ENCODE measurements at places on chromosomes 2 and 18.

- no peak for DNase-seq
These were observed 124.0 kb downstream of the KYNU start for GRCh38 chr2:143001501-143001900.

- no peak for DNase-seq
These were observed 156.4 kb downstream of the DSEL start for GRCh38 chr18:67359873-67360838.

- no peak for DNase-seq
These were observed 178.1 kb downstream of the TWIST2 start for GRCh38 chr2:239025951-239026461.

GRCh38 chr18:1522249-1522615, 617.6 kb downstream of the ADCYAP1 start:
- no peak for DNase-seq

DNA sequence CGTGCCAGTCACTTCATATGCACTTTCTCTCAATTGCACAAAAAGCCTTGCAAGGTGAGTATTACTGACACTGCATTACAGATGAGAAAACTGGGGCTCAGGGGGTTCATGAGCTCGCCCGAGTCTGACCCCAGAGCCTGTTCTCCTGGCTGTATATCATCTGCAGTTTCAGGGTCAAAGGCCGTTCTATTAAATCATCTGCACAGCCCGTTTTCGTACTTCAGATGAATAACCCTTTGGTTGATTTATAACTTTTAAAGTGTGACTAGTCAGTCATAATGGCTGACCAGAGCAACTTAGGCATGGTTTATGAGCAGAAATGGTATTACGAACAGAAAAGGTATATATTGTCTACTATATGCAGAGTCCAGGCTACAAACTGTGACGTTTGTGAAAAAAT, 35.3 kb upstream of the NPAS2 start:
- no peak for DNase-seq

DNA sequence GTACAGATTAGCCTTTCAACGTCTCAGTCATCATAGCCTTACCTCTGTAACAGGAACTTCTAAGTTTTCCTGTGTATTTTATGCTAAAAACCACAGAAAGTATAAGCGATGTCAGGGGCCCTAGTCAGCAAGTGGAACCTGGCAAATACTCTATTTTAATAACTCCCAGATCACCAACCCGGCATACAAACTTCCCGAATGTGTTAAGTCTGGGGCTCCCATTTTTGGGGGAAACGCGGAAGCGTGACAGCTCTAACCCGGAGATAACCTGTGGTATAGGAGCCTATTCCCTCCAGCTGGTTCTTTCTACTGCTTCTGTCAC, 574 bp downstream of the NIFK start:
- no peak for DNase-seq

DNA sequence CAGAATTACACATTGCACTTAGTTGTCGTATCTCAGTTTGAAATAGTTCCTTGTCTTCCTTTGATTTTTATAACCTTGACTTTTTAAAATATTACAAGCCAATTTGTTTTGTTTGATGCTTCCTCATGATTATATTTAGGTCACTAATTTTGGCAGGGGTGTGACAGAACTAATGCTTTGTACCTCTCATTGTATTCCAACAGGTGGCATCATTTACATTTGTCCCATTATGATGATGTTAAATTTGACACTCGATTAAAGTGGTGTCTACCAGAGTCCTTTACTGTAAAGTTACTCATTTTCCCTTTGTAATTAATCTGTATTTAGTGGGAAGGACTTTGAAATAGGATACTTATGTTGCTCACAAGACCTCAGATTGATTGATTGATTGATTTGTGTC, 21.5 kb upstream of the MFSD2B start:
- DNase-seq, result no peak

DNA sequence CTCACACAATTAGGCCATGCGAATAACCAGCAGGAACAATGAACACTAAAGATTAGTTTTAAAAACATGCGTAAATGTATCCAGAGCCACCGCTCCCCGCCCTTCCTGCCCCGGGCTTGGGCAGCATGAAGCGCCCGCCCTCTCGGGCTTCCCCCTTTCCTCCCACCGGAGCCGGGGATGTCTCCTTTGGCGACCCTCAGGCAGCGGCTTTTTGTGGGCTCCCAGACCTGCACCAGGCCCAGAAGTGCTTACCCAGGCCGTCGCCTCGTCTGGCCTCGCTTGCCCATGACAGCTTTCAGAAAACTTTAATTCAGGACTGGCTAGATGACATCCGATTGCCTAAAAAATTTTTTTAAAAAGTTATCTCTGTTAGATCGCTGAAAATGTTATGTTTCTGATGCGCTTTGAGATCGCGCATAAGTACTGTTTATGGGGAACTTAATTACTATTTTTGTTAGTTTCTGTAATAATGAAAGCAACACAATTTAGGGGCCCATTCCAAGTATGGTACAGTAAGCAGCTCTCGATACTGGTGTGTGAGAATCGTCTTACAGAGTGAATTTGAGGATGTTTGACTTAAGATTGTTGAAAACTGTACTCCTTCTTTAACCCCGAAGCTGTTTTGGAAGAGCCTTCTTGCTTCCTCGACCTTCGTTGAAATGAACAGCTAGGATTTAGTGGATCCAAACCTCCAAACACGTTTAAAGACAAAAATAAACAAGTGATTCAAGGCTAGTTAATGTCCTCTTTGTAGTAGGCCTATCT, 1.1 kb downstream of the MAP3K20 start:
- DNase-seq, result peak; percentile 26

DNA sequence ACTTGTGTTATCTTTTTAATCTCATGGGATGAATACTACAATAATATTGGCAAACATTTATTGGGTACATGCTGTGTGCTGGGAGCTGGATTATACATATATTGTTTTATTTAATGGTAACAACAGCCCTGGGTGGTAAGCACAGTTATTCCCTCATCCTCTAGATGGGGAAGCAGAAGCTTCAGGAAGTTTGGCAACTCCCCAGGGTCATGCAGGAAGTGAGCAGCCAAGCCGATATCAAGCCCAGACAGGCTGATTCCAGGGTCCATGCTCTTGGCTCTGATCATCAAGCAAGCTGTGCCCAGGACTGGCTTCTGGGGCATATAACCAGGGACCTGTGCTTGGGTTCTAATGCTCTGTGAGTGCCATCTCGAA, 155.8 kb downstream of the ZNF516 start:
- DNase-seq, result no peak

GRCh38 chr2:202944408-202944807, 32.3 kb downstream of the CARF start:
- no peak for DNase-seq

GRCh38 chr2:162840598-162841246, 2.2 kb upstream of the KCNH7 start:
- no peak for DNase-seq

DNA sequence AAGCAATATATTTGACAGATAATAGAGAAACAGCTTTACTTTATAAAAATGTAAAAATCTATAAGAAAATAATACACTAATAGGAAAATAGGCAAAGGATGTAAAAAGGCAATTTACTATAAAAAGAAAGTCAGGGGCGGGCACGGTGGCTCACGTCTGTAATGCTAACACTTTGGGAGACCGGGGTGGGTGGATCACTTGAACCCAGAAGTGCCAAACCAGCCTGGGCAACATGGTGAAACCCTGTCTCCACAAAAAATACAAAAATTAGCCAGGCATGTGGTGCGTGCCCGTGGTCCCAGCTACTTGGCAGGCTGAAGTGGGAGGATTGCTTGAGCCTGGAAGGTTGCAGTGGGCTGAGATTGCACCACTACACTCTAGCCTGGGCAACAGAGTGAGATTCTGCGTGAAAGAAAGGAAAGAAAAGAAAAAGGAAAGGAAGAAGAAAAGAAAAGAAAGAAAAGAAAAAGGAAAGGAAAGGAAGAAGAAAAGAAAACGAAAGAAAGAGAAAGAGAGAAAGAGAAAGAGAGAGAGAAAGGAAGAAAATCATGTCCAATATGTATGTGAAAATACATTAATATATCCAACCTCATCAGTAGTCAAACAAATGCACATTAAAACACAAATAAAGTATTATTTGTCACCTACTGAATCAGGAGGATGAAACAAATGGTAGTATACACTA, 65.1 kb downstream of the ADD2 start:
- DNase-seq, result no peak

GRCh38 chr2:102286041-102286440, 25.3 kb upstream of the IL1RL1 start:
- no peak for DNase-seq

- DNase-seq, result no peak
These were observed 45.1 kb downstream of the DHX57 start for GRCh38 chr2:38830526-38831159.

DNA sequence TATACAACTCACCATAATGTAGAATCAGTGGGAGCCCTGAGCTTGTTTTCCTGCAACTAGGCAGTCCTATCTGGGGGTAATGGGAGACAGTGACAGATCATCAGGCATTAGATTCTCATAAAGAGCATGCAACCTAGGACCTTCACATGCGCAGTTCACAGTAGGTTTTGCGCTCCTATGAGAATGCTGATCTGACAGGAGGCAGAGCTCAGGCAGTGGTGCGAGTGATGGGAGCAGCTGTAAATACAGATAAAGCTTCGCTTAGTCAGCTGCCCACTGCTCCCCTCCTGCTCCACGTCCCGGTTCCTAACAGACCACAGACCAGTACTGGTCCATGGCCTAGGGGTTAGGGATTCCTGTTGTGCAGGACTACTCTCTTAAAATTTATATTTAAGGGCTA, 255.3 kb upstream of the POU3F3 start:
- DNase-seq, result no peak

GRCh38 chr18:74146756-74147155, 878 bp downstream of the FBXO15 start:
- DNase-seq, result no peak

DNA sequence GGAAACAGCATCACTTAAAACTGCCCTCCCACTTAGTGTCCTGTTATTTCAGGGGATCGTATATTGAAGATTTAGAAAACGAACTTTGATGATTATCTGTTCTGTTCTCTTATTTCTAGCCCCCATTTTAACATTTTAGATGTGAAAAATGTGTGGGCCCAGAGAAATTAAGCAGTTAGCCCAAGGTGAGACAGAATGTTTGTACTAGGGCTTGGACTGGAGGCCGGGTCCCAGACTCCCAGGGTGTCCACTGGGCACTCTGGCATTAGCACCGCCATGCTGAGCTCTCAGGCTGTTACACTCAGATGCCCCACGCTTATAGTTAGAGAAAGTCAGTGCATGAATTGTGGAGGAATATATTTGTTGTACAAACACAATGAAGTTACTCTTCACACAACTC, 5.5 kb upstream of the RAX start:
- DNase-seq, result no peak

- no peak for DNase-seq
These were observed 323.5 kb upstream of the SKOR2 start for GRCh38 chr18:47574966-47575365.

GRCh38 chr2:47174733-47175361, 19.7 kb upstream of the STPG4 start:
- no peak for DNase-seq

- DNase-seq, result no peak
These were observed 61.9 kb downstream of the SPRED2 start for GRCh38 chr2:65370387-65371073.

GRCh38 chr18:77098538-77099174, 33.9 kb downstream of the MBP start:
- DNase-seq, result no peak

GRCh38 chr18:3691705-3692104, 241.7 kb downstream of the TGIF1 start:
- no peak for DNase-seq

DNA sequence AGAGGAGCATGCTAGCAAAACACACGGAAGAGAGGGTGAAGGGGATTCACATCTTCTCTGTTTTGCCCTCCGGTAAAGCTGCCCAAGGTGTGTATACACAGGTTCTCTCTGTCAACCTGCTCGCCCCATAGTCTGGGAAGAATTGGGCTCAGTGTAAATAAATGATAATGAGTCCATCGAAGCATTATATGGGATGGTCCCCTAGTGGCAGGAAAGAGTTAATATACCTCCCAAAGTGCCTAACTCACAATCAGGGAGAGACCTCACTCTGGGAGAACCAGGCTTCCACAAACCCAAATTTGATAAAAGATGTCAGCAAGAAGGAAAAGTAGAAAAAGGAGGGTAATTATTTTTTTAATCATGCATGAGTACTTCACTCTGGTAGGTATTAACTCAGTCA, 262.2 kb upstream of the ZNF521 start:
- no peak for DNase-seq

DNA sequence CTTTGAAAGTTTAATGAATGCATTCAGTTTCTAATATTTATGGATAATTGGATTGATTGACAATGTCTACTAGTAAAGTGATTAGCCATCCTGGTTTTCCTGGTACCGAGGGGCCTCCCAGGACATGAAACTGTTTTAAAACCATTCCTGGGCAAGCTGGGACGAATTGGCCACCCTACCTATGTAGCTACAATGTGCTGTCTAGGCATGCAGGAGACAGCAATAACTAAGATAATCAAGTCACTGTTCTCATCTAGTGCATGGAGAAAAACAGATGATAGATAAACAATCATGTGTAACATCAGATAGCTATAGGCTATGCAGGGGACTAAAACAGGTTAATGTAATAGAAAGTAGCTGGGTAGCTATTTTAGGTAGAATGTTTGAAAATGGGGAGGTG, 67.1 kb downstream of the PMAIP1 start:
- DNase-seq, result no peak

- DNase-seq, result no peak
These were observed 13.3 kb downstream of the TMEM127 start for GRCh38 chr2:96252526-96252925.

DNA sequence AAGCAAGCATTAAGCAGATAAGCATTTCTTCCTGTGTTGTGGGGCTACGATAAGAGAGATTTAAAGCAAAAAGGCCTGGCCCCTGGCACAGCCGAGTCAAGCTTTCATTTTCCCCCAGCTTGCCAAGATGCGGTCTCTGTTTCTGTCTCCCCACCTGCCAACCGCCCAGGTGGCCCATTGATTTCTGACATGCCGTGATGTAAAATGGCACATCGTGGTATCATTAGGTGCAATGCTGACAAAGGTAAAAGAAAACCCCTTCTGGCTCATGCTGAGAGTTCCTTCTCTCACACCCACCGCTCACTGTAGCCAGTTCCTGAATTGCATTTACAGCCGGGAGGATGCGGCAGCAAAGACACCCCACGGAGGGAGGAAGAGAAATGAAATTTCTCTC, 62.8 kb downstream of the BOD1L2 start:
- DNase-seq, result no peak

DNA sequence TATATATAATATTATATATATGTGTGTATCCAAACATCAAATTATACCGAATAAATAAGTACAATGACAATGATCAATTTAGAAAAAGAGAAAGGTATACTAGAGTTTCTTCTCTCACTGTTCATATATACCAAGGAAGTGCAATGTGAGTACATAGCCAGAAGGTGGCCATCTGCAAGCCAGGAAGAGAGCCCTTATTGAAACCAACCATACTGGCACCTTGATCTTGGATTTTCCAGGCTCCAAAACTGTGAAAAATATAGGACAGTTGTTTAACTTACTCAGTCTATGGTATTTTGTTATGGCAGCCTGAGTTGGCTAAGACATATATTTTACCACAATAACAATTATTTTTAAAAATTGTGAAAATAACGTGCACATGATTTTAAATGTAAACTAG, 1490.2 kb upstream of the SLC39A10 start:
- no peak for DNase-seq

- no peak for DNase-seq
These were observed 33.9 kb upstream of the IKZF2 start for GRCh38 chr2:213185147-213185822.

- no peak for DNase-seq
These were observed 315.4 kb downstream of the ETAA1 start for GRCh38 chr2:67712484-67712883.
